Esophagus muscularis mucosa (tissue), 4 donors: ENCODE measurements at places on chromosomes 3 and 15. TPM values are rescaled to one million over a fixed set of nuclear protein-coding genes. Genes with fewer than 3 reads are reported as not detected.

GRCh38 chr3:149019580-149019979 is 28.2 kb downstream of the GYG1 start:
- DNase-seq = no peak
- H3K27ac ChIP-seq = peak overlapping the region; percentile 61
- H3K4me3 ChIP-seq = no peak overlapping the region
- peaks cover 7% of the 10 kb centered on the region for H3K36me3 ChIP-seq
- H3K27me3 ChIP-seq = no peaks in the 10 kb centered on the region
- H3K4me1 ChIP-seq = peaks cover 41% of the 10 kb centered on the region

PLSCR2 gene
- 0.69 TPM for total RNA-seq

- H3K27ac ChIP-seq = peak overlapping the region; percentile 94
- no peaks in the 10 kb centered on the region for H3K36me3 ChIP-seq
- no peaks in the 10 kb centered on the region for H3K27me3 ChIP-seq
- no peak for DNase-seq
- peak overlapping the region; percentile 28 for H3K4me3 ChIP-seq
Measured at GRCh38 chr15:25671132-25671531, 192.0 kb downstream of the ATP10A start.

DNA sequence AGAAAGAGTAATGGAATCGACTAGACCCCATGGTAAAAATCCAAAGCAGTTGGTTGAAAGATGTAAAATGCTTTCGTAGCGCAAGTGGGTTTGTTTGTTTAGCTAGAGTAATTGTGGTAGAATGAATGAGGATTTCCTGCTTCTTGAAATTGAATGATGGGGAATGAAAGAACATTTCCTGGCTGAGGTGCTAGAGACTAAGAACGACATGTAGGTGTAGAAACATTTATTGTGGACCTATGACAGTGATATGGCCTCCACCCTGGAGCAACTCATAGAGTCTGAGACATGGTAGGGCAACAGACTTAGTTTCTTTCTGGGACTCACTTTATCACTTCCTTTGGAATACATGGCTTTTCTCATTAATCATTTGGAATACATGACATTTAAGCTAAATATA is 467.6 kb upstream of the CFAP20DC start:
- no peaks in the 10 kb centered on the region for H3K36me3 ChIP-seq
- no peak overlapping the region for H3K4me3 ChIP-seq
- DNase-seq = no peak

GRCh38 chr15:40087991-40088928 is 20.4 kb downstream of the BMF start:
- H3K27me3 ChIP-seq = no peaks in the 10 kb centered on the region
- H3K27ac ChIP-seq = peak overlapping the region; percentile 20
- H3K4me1 ChIP-seq = peaks cover 57% of the 10 kb centered on the region
- no peak overlapping the region for H3K4me3 ChIP-seq
- H3K36me3 ChIP-seq = peaks cover 21% of the 10 kb centered on the region

DNA sequence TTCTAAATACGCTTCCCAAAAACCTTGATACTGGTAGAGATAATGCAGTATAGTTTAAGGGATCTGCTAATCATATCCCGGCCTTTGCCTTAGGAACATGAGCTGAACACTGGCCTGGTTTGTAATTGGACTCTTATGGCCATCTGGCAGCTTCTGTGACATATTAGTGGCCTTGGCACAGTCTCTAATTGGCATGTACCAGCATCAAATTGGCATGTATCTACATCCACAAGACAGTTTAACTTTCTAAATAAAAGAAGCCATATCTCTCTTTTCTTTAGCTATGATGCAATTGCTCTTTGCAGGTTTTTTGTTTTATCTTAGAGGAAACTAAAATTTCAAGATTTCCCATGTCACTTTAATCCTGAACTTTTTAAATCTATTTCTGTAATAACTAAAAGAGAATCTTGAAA is 44.6 kb upstream of the FILIP1L start:
- no peak overlapping the region for H3K4me3 ChIP-seq
- peaks cover 40% of the 10 kb centered on the region for H3K4me1 ChIP-seq
- H3K27me3 ChIP-seq = no peaks in the 10 kb centered on the region
- DNase-seq = no peak
- H3K36me3 ChIP-seq = no peaks in the 10 kb centered on the region
- H3K27ac ChIP-seq = peak overlapping the region; percentile 56

ERC2 gene
- 2.0 TPM for total RNA-seq

DNA sequence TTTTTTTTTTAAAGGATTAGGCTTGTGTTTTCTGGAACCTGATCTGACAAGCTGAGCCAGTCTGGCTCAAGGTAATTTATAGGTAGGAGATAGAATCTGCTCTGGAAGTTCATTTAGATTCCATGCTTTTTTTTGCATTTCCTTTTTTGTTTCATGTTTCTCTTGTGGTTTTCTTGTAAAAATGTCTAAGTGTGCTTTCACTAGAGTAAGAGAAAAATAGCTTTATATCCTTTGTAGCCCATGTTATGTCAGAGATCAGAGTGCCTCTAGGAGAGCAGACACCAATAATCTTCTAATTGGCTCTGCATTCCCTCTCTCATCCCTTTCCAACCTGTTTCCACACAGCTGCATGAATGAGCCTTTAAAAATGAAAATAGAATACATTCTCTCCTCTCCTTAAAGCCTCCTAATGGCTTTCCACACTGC is 389.8 kb upstream of the KCNMB2 start:
- no peak overlapping the region for H3K4me3 ChIP-seq
- DNase-seq = no peak
- no peaks in the 10 kb centered on the region for H3K27me3 ChIP-seq
- no peaks in the 10 kb centered on the region for H3K4me1 ChIP-seq
- H3K27ac ChIP-seq = no peak overlapping the region

SLC12A6 gene
- 21.4 TPM for total RNA-seq

GRCh38 chr15:63819645-63820044 is 14.1 kb downstream of the HERC1 start:
- H3K27ac ChIP-seq = no peak overlapping the region
- no peaks in the 10 kb centered on the region for H3K27me3 ChIP-seq
- H3K4me1 ChIP-seq = peaks cover 85% of the 10 kb centered on the region
- no peaks in the 10 kb centered on the region for H3K36me3 ChIP-seq

TRAT1 gene
- not detected for total RNA-seq

DNA sequence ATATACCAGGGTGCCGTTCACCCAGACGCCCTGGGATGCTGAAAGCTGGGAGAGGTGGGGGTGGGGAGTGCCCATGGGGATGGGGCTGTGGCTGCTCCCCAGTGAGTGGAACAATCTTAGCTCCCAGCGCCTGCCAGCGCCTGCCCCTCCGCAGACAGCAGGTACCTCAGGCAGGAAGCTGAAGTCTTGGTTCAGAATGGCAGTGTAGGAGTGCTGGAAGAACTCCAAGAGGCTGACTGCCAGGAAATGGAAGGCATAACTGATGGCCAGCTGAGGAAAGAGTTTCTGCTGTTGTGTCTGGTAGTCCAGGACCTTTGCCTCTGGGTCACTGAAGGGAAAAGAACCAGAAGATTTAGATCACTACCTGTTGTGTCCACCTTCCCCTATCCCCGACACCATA is 8.4 kb downstream of the ACOX2 start:
- peak; percentile 91 for DNase-seq
- H3K27ac ChIP-seq = no peak overlapping the region
- H3K4me1 ChIP-seq = peaks cover 27% of the 10 kb centered on the region
- H3K36me3 ChIP-seq = peaks cover 8% of the 10 kb centered on the region
- no peaks in the 10 kb centered on the region for H3K27me3 ChIP-seq
- no peak overlapping the region for H3K4me3 ChIP-seq

DNA sequence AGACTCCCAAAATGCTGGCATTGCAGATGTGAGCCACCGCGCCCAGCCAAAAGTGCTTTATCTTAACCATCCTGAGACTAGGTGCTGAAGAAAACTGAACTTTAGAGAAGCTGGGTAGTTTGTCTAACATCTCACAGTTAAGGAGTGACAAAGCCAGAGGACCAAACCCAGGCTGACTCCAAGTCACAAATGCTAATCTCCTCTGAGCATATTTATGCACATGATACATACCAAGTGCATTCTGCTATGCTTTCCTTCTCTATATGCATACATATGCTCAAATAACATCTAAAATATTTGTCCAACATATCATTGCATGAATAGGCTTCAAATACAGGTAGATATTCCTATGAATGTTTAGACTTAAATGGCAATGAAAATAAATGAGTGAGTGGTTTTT is 256.9 kb downstream of the CTNNB1 start:
- H3K27me3 ChIP-seq = no peaks in the 10 kb centered on the region
- H3K36me3 ChIP-seq = no peaks in the 10 kb centered on the region
- H3K27ac ChIP-seq = no peak overlapping the region
- H3K4me3 ChIP-seq = no peak overlapping the region

DNA sequence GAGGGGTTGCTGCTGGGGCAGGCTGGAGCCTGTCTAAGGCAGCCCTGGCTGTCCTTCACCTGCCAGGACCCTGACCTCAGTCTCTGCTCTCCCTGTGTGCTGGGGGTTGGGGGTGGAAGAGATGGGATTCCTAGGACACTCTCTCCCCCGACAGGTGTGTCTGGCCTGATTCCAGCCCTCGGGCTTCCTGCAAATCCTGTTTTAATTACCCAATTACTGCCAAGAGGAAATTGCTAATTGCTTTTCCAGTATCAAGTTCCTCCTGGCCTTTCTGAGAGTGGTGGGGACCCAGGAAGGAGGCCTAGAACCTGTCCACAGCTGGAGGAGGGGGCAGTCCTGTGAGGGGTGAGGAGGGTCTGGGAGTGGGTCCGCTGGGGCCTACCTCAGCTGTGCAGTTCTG is 15.8 kb downstream of the PLXNA1 start:
- peaks cover 71% of the 10 kb centered on the region for H3K4me1 ChIP-seq
- no peak for DNase-seq
- no peaks in the 10 kb centered on the region for H3K27me3 ChIP-seq
- no peaks in the 10 kb centered on the region for H3K36me3 ChIP-seq
- H3K4me3 ChIP-seq = no peak overlapping the region

ARHGAP11A gene
- 1.3 TPM for total RNA-seq

DNA sequence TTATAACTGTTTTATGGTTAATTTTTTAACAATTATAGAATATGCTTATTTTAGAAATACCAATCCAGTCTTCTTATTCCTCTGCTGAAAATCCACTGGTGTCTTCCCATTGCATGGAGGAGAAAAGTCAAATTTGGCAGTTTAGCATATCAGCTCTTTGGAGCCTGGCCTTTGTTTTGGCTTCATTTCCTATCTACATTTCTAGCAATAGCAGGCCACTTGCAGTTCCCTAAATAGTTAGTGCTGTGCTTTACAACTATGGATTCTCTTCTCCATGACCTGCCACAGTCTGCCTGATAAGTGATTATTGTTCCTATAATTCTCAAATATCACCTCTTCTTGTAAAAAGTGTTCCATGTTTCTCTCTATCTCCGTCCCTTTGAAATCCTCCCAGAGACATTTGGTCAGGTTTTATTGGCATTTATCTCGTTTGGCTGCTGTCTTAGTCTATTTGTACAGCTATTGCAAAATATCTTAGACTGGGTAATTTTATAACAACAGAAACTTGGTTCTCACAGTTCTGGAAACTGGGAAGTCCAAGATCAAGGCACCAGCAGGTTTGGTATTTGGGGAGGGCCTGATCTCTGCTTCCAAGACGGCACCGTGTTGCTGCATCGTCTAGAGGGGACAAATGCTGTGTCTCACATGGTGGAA is 8.2 kb upstream of the SEC22A start:
- no peaks in the 10 kb centered on the region for H3K27me3 ChIP-seq
- H3K27ac ChIP-seq = no peak overlapping the region
- DNase-seq = no peak
- no peaks in the 10 kb centered on the region for H3K36me3 ChIP-seq
- H3K4me3 ChIP-seq = no peak overlapping the region

FILIP1L gene
- 122 TPM for total RNA-seq

PDIA5 gene
- 14.1 TPM for total RNA-seq

GRCh38 chr3:146823622-146824021 is 218.5 kb upstream of the PLSCR5 start:
- H3K27ac ChIP-seq = no peak overlapping the region
- H3K4me1 ChIP-seq = no peaks in the 10 kb centered on the region
- H3K27me3 ChIP-seq = no peaks in the 10 kb centered on the region
- no peak overlapping the region for H3K4me3 ChIP-seq

GRCh38 chr3:87082796-87083440 is 92.0 kb upstream of the VGLL3 start:
- no peaks in the 10 kb centered on the region for H3K4me1 ChIP-seq
- no peak overlapping the region for H3K4me3 ChIP-seq
- no peak overlapping the region for H3K27ac ChIP-seq
- H3K36me3 ChIP-seq = no peaks in the 10 kb centered on the region
- no peaks in the 10 kb centered on the region for H3K27me3 ChIP-seq
- DNase-seq = no peak

DNA sequence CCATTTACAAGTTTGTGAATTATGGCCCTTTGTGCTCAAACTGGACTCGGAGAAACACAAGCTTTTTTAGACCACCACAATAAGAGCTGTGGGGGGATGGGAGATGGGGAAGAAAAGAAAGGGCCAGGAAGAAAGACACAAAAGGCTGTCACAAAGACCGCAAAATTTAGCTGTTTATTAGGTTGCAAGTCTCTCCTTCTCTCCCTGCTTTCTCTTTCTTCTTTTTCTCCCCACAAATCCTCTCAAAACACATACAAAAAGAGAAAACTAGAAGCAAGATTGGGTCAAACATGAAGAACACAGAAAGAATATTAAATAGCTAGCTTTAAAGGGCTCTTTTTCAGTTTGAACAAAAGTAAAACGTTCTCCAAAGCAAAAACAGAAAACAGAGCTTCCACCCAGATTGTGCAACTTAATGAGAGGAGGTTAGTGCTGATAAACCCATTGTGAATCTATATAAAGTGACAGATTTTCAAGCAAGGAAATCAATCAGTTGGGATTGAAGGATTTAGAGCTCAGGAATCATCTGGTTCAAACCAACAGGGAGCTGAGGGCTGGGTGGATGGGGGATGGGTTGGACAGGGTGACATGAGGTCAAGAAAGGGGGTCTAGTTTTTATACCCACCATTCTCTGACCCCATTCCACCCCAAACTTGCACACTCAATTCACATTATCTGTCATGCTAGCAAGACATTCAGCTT is 87.3 kb downstream of the DHX30 start:
- peak overlapping the region; percentile 64 for H3K27ac ChIP-seq
- H3K36me3 ChIP-seq = peaks cover 10% of the 10 kb centered on the region
- peaks cover 44% of the 10 kb centered on the region for H3K4me1 ChIP-seq

DNA sequence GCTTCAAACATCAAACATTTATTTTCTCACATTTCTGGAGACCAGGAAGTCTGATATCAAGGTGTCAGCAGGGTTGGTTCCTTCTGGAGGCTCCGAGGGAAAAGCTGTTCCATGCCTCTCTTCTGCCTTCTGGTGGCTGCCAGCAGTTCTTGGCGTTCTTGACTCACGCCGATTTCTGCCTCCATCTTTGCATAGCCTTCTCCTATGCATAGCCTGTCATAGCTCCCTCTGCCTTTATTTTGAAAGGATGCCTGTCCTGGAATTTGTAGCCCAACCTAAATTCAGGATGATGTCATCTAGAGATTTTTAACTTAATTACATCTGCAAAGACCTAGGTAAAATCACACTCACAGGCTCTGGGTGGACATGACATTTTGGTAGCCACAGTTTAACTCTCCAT is 70.4 kb downstream of the RGMA start:
- peaks cover 15% of the 10 kb centered on the region for H3K4me1 ChIP-seq
- no peak overlapping the region for H3K4me3 ChIP-seq
- H3K36me3 ChIP-seq = peaks cover 82% of the 10 kb centered on the region
- H3K27me3 ChIP-seq = no peaks in the 10 kb centered on the region

SKOR1 gene
- total RNA-seq = 0.99 TPM
